Activated T-helper 1 cell treated with anti-CD3 and anti-CD28 coated beads, Interleukin-12 subunit alpha, Interleukin-12 subunit beta, Interleukin-2, Interleukin-4 antibody, amounts not matched to agents 30 ng/mL and 10 ng/mL and 1 ng/mL, durations not matched to agents 14 hours and 24 hours and 36 hours (primary cell): ENCODE measurements at places on chromosomes 13 and 19.

GRCh38 chr19:10695401-10696398, 5.5 kb upstream of the QTRT1 start:
- DNase-seq, result peak; percentile 91

- DNase-seq, result no peak
Observed at GRCh38 chr19:45774765-45775164, 5.7 kb upstream of the SIX5 start.

GRCh38 chr13:109717686-109718085, 68.7 kb downstream of the IRS2 start:
- DNase-seq, result no peak

- DNase-seq, result no peak
Observed at GRCh38 chr13:98834254-98834960, 81.9 kb upstream of the SLC15A1 start.

GRCh38 chr13:26697069-26697955, 63.3 kb downstream of the GPR12 start:
- no peak for DNase-seq

DNA sequence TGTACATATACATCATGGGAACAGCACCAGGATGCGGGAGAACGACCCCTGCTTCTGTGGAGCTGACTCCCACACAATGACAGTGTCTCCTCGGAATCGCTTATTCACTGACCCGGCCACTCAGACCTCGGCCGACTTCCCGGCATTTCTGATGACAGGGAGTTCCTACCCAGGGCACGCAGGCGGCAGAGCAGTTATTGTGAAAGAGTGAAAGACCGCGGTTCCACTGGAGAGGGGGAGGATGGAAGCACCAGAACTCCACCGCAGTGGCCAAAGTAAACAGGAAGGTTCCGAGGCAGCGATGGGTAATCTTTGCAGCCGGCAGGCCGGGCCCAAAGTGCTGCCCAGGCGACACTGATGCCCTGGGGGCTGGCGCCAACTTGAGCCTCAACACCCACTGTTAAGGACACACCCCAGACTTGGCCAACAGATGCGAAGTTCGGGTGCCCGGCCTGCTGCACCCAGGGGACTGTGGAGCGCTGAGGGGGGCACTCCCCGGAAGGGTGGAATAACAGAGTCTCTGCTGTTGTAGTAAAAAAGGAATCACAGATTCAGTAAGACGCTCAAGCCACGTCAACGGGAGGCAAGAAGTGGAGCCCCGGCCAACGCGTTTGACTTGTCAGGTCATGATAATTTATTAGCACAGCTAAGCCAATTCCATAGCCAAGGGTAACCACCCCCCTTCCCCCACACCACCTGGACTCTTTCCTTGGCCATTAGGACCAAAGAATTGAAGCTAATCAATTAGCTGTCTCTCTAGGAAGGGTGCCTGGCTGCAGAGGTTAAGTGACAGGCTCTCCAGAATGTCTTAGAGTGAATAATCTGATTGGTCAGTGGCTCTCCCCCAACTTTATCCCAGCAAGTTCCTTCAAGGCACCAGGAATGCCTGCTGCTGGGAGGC, 5.8 kb downstream of the MLLT1 start:
- DNase-seq, result no peak
